ENCODE measurements at places on chromosomes 1 and 21.
A peak's percentile ranks its signal among the peaks of the same experiment; 100 is the strongest.

- DNase-seq, result no peak
These were observed 2.7 kb downstream of the ETNK2 start for GRCh38 chr1:204149107-204149506.

DNA sequence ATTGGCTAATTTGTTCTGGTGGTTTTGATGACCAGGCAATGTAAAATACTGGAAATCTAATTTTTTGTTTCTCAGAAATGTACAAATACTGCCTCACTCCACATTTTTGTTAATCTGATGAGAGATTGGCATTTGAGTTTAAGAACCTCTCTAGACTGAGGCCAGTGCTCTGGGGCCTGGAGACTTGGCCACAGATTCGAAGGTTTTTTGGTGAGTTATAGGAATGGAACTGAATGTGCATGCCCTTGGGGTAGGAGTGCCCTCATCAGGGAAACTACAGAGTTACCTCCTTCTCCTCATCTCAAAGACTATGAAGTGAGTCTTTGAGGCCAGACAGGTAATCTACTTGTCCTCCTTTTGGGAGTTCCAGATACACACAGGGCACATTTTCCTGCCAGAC lies 347.9 kb downstream of the LTN1 start:
- DNase-seq, result no peak

DNA sequence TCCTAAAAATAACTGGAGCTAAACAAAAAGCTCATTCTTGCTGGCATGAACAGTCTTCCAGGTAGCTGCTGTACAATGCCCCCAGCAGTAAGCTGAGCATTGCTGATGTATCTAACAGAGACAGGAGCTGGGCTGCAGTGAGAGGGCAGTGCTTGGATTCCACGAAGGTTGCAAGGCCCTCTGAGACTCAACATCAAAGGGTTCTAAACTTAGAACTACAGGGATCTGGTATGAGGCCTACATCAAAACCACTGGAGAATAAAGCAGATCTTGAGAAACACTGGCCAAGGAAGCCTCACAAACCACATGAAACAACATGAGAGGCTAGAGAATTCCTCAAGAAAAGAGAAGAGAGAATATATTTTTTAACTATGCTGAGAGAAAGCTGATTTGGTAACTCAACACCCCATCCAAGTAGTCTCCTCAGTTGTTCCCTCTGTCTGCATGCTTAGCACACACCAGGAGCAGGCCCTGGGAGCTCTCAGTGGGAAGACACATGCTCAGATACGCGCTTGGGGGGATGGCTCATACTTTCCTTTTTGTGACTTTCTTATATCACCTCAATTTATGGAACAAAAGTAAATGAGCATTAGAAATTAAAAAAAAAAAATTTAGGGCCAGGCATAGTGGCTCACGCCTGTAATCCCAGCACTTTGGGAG lies 27.7 kb downstream of the DSTYK start:
- DNase-seq, result no peak

DNA sequence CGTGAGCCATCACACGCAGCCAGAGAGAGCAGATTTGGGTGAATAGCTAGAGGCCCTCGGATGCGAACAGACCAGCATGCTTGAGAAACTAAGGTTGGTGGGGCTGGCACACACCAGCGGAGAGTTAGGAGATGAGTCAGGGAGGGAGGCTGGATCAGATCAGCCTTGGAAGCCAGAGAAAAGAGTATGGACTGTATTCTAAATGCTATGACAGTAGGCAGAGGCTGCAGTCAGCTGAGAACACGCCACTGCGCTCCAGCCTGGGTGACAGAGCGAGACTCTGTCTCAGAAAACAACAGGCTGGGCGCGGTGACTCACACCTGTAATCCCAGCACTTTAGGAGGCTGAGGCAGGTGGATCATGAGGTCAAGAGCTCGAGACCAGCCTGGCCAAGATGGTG lies 4.0 kb upstream of the PLEKHM2 start:
- DNase-seq, result no peak

DNA sequence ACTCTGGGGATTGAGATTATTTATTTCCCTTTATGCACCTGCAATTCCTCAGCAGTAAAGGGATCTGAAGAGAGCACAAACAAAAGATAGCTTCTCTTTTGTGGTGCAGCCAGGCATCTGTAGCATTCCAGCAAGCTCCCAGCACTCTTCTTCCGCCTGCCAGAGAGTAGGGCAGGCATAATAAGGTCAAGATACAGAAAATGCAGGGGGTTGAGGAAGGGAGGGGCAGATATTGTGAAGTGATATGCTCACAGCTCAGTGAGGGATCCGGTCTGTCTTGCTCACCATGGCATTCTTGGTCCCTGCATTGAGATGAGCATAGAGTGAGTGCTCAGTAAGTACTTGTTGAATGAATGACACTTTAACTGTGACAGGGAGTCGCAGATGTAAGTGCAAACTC lies 23.9 kb downstream of the FASLG start:
- no peak for DNase-seq

GRCh38 chr1:236091933-236092318 lies 27.0 kb upstream of the NID1 start:
- no peak for DNase-seq

DNA sequence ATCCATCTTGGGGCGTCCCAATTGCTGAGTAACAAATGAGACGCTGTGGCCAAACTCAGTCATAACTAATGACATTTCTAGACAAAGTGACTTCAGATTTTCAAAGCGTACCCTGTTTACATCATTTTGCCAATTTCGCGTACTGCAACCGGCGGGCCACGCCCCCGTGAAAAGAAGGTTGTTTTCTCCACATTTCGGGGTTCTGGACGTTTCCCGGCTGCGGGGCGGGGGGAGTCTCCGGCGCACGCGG lies 282 bp upstream of the SOD1 start:
- no peak for DNase-seq

DNA sequence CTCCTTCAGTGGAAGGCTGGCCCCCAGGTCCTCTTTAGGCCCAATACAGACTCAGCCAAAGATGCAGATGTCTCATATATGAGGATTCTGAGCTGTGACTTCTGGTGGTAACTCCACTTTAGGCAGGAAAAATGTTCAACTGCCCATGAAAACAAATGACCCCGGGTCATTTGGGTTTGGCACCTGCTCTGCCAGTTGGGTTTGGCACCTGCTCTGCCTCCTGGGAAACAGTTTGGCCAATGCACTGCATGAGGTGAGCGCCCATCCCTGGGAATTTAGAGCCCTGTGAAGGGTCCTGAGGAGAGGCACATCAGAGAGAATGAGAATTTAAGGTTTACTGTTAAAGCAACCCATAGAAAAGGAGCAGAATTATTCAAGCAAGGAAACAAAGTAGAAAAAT lies 45.3 kb downstream of the B3GALT5 start:
- no peak for DNase-seq

GRCh38 chr1:214292322-214292721 lies 11.4 kb downstream of the SMYD2 start:
- no peak for DNase-seq

DNA sequence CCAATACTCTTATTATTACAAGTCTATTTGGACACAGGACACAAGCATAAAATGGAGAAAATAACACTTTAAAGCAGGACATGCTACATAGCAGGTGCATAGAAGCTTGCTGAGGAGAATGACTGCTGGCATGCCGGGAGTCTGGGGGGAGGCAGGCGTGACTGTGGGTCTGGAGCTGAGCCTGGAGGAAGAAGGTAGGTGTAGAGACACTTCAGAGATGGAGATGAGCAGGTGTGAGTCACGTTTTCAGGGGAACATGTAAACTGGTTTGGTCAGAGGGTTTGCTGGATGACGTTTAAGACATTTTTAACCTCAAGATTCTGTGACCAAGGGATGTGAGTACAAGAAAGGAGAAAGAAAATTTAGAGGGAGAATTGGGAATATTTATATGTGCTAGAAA lies 24.5 kb downstream of the OSCP1 start:
- no peak for DNase-seq

DNA sequence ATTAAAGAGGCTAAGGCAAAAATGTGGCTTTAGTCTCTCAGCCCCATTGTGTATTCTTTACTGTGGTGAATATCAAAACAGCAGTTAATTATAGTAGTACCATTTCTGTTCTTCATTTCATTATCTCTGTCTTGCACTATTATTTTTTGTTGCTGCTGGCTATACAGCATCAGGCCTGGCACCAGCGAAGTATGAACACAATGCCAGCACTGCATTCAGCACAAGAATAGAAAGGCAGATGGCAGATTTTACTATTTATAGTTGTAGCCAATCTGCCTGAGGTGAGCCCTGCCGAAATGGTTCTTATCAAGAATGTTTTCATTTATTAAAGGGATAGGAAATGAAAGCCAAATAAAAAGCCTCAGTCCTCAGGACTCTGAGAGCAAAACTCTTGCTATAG lies 72.1 kb downstream of the GPR52 start:
- no peak for DNase-seq

- no peak for DNase-seq
These were observed 39.7 kb downstream of the EDN2 start for GRCh38 chr1:41444785-41445184.

DNA sequence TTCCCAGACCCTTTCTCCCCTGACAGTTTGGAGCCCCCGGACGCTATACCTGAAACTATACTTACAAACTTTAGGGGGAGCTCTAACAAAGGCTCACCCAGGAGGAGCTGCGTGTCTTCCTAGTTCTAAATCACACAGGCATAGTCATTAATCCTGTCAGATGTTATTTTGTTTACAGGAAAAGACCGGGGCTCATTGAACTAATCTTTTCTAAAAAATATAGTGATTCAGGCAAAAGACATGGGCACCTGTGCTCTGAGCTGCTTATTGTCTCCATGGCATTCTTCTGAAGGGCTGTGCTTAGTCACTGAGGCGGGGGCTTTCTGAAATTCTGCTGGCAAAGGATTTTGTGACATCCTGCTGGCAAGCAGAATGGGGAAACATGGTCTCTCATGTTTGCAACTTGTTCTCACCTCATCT lies 1577.0 kb downstream of the NCAM2 start:
- no peak for DNase-seq

DNA sequence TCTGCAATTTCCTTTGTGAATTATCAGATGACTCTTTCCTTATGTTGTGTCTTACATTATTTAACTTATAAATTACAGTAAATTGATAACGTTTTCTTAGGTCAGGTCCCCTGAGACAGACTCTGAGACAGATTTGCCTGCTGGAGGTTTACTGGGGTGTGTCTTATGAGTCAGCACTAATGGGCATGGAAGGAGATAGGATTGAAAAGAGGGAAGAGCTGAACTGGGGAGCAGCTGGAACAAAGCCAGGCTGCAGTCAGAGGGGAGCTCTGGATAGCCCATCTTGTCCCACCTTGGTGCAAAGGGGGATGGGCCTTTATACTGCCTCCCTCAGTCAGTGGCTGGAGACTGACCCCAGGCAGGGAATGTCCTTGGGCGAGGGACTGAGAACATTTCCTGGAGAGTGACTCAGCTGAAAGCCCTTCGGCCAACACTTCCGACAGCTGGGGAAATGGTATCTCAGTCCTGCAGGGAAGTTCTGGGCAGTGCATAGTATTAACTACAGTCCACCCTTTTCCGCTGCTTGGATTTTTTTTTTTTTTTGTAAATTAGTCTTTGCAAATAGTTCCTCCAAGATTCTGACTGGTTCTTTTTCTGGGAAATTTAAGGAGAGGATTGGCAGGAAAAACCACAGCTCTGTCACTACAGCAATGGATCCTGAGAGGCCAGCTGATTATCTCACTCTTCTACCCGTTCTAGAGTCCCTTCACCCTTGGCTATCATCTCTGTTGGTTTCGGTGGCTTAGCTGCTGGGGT lies 39.1 kb upstream of the CDC42BPA start:
- DNase-seq, result no peak

- DNase-seq, result peak; percentile 33
These were observed 91.6 kb downstream of the LRRC8C start for GRCh38 chr1:89724369-89725010.

- peak; percentile 16 for DNase-seq
These were observed 334.8 kb upstream of the CAMK1G start for GRCh38 chr1:209248649-209249279.

- DNase-seq, result no peak
These were observed 105.5 kb downstream of the HLCS start for GRCh38 chr21:36860736-36861594.

DNA sequence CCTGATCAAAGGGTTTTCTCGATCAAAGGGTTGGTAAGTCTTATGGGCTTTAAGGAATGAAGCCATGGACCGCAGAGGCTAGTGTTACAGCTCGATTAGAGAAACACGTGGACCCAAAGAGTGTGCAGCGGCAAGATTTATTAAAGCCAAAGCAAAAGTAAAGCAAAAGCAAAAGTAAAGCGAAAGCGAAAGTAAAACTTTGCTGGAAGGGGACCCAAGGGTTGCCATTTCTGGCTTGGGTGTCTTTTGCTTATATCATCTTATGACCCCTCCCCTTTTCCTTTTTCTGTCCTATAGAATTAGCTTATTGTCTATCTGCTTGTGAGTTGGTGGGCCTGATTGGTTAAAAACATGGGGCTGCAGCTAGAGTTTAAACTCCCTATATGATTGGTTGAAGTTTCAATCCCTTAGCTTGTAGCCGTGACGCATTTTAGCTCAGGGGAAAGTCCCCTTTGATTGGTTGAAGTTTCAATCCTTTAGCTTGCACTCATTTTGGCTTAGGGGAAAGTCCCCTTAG lies 957.0 kb downstream of the AMY1C start:
- DNase-seq, result no peak

DNA sequence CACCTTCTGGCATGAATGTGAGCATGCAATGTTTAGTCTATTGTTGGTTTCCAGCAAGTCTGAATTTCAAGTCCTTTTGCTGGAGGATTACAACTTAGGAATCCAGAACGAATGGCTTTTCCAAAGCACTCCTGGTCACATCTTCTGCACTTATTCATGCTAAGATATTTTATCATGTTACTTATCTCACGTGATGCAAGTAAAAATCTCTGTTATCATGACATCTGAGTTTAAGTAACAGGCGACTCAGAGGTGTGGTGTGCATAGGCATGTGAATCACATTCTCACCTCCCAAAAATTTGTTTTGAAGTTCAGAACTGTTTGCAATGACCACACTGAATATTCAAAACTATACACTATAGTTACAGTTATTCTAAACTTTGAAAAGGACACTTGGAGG lies 204.8 kb upstream of the FGGY start:
- DNase-seq, result no peak

- no peak for DNase-seq
These were observed 418.9 kb upstream of the PRMT6 start for GRCh38 chr1:106637566-106637965.

DNA sequence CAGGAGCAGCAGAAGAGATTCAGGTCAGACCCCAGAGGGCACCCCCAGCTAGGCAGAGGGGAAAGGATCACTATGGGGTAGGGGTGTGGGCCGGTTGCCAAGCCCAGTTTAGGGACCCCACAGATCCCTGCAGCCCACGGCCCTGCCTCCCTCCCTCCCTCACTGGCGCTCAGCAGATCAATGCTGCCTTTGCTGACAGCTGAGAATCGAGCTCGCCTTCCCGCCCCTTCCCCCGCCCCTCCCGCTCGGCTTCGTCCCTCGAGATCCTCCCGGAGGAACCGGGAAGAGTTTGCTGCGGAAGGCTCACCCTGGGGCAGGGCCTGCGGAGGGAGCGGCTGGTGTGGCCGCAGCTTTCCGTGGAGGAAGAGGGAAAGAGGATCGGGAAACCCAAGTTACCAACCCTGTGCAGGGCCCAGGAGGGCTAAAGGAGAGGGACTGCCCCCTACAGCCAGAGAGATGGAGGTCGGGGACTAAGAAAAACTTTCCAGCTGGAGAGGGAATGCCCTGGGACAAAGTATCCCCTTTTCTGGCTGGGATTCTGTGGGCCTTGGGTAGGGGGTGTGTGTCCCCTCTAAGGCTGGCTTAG lies 1.1 kb upstream of the KCNQ4 start:
- DNase-seq, result no peak

Data from stimulated activated CD8-positive, alpha-beta memory T cell treated with anti-CD3 and anti-CD28 coated beads, Interleukin-7, amount 100 ng/mL, for 24 hours (primary cell).